ENCODE measurements at places on chromosomes 2 and 18.

DNA sequence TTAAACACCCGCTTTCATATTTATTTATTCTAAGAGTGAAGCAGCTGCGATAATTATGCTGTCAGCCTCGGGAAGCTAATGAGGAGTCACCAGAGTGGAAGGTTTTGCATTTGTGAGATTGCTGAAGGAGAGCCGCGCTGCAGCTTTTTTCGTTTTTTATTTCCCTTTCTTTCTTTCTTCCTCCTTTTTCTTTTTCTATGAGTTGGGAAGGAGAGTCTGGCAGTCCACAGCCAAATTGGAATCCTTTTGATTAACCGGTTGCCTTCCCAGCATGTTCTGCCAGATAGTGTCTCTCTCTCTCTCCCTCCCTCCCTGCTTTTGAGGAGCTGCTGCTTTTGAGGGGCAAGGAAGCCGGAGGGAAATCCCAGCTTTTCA, 82.1 kb downstream of the CDK15 start:
- no peak for DNase-seq

DNA sequence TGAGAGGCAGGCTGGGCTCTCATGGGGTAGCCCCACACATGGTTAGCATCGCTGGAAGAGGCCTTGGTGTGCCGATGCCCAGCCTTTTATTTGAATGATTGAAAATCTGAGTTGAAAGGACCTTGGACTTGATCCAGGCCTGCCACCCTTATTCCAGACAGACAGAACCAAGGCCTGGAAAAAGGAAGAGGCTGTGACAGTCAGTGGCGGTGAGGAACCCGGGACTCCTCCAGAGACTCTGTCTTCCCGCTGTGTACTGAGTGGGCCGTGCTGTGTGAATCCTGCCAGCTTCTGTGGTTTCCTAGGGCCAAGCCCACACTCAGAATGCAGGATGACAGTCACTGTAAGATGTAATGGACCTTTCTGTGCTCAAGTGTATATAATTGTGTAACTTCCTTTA, 218.5 kb downstream of the LDLRAD4 start:
- no peak for DNase-seq

DNA sequence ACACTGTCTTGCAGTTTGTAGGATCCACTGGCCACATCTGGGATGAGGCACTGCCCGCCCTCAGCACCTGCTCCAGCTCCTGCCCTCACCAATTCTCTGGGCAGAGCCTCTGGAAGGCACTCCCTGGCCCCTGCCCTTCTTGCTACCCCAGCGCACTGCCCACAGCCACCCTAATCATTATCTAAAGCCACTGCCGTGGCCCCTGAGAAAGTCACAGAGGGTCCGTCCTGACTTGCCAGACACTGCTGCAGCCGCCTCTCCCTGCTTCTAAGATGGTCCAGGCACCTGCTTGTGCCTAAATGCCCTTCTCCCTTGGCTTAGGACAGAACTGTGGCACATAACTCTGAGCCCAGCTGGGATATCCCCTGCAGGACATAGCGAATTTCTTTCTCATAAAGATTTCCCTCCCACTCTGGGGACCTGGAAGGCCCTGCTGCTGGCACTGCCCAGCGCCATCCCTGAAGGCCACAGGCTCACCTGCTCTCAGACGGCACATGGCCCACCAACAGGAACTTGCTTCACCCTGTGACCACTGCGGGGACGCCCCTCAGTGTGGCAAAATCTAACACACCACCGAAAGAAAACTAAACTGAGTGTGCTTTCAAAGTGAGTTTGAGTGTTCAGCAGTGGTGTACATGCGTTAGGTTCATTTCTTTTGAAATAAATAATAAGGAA, 244.9 kb downstream of the HDAC4 start:
- no peak for DNase-seq

DNA sequence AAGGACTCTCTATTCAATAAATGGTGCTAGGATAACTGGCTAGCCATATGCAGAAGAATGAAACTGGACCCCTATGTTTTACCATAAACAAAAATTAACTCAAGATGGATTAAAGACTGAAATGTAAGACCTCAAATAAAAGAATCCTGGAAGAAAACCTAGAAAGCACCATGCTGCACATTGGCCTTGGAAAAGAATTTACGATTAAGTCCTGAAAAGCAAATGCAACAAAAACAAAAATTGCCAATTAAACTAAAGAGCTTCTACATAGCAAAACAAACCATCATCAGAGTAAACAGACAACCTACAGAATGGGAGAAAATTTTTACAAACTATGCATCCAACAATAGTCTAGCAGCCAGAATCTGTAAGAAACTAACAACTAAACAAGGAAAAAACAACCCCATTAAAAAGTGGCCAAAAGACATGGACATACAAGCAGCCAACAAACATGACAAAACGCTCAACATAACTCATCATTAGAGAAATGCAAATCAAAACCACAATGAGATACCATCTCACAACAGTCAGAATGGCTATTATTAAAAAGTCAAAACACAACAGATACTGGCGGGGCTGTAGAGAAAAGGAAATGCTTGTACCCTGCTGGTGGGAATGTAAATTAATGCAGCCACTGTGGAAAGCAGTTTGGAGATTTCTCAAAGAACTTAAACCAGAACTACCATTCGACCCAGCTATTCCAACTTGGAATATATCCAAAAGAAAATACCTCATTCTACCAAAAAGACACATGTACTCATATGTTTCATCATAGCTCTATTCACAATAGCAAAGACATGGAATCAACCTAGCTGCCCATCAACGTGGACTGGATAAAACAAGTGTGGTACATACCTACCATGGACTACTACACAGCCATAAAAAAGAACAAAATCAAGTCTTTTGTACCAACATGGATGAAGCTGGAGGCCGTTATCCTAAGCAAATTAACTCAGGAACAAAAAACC, 30.6 kb downstream of the SEPTIN10 start:
- no peak for DNase-seq
